ENCODE measurements at places on chromosomes 4 and X.

- no peak for DNase-seq
Measured at GRCh38 chr4:28254003-28254402, 1393.4 kb downstream of the STIM2 start.

DNA sequence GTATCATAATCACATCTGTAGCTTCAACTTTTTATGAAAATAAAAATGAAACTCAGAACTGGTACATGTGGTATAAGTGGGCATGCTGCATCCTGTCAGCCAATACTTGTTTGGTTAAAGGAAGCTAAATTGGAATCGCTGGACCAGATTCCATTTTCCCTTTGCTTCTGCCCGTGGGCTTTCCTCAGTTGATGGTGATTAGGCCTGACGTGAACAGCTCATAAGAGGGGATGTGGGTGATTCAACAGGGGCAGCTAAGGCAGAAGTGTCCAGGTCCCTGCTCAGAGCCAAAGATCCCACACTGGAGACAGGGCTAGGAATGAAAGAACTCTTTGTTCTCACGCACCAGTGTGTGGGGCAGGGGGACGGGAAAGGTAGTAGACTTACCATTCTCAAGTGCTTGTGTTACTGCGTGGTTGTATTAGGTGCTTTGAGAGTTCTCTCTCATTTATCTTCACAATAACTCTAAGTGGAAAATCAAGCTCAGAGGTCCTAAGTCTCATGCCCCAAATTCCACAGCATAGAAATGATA is 63.2 kb upstream of the GUCY1A1 start:
- peak; percentile 85 for DNase-seq

GRCh38 chrX:106730401-106730800 is 3.9 kb downstream of the RNF128 start:
- DNase-seq = no peak

DNA sequence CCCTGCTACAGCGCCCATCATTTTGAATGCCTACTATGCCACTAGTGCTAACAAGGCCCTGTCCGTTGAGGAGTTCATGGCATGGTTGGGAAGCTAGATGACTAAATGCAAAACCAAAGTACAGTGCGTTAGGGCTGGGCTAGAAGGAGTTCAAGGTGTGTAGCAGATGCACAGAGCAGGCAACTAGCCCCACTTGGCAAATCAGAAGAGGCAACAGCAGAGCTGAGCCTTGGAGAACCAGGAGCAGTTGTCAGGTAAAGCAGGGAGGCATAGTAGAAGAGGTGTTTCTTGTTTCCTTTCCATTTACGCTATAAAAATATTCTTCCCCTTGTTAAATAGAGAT is 146.6 kb upstream of the CPEB2 start:
- no peak for DNase-seq

DNA sequence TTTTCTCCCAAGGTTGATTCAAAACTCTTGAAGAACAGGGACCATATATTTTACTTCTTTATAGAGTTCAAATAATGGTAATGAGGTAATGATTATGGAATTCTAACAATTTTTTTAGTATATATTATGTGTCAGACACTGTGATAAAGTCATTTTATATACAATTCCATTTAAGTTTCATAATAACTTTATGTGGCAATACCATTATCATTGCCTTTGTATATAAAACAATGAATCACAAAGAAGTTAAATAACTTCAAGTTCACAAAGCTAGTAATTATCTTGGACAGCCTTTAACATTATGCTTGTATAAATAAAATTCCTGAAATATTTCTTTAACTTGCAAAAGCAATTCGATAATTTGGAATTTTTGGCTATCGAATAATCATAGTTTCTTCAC is 20.6 kb downstream of the MAGEC1 start:
- no peak for DNase-seq

DNA sequence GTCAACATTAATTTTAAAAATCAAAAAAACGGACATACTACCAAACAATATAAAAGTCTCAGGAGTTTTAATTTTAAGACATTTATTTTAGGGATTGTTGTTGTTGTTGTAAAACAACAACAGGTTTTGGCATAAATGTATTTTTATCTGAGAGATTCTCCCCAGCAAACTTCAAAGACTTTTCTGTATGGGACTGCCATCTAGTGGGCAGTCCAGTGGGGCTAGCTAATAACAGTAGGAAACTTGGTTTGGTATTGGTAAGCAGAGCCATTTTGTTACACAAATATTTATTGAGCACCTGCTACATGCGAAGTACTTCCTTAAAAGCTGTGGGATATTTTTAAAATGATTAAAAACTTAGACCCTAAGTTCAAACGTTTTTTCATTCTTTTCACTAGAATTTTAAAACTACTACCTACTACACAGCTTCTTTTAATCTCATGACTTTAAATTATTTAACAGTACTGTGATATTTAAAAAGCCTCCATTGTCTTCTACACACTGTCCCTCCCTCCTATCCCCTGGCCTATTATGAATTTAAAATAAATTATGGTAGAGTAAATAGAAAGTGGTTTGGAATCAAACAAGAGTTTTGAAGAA is 1028.4 kb upstream of the INTU start:
- DNase-seq = no peak

- peak; percentile 51 for DNase-seq
Measured at GRCh38 chr4:65653740-65654361, 16.4 kb downstream of the EPHA5 start.

- no peak for DNase-seq
Measured at GRCh38 chrX:24306440-24306839, 7.4 kb downstream of the SUPT20HL2 start.

DNA sequence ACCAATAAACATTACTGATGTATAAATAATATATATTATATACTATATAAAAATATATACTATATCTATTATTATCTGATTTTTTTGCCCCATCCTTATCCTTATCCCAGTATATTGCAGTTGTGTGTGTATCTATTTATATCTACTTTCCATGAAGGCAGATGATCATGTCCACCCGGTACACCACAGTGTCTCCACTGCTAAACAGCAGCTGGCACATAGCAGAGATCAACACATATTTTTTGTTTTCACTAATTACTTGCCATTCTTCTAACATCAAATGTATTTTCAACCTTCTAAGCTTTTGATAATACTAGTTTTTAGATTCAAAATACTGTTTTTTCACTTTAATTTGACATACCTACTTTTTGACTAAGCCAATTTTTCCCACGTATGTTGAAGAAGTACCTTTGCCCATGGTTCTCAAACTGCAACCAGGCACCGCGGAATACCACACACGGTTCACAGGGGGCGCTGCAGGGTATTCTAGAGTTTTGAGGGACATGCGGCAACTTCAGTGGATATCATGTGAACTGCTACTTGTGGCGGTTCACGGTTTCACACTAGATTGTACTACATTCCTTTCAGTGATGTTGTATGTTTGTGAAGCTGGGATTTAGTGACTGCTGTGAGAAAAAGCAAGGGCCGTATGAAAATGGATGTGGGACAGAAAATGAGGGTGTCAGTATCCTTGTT is 182.5 kb upstream of the NPY2R start:
- peak; percentile 7 for DNase-seq

- no peak for DNase-seq
Measured at GRCh38 chr4:165718660-165719059, 154.4 kb upstream of the TLL1 start.

DNA sequence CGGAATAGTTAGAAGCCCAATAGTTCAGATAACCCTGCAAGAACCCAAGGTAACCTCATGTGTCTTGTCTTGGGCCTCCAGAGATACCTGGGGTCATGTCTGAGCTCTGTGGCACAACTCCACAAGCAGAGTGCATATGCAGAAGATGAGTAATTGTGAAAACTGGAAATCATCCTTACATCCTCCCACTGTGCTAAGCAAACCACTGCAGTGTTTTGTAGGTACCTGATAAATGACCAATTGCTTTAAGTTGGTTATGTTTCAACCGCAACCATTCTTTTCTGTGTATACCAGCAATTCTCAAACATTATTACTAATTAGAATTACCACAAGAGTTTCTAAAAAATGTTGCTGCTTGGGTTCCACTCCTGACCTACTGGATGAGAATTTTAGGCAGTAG is 73.2 kb downstream of the CBLL2 start:
- peak; percentile 61 for DNase-seq

GRCh38 chr4:16257611-16258010 is 31.3 kb upstream of the TAPT1 start:
- DNase-seq = no peak

DNA sequence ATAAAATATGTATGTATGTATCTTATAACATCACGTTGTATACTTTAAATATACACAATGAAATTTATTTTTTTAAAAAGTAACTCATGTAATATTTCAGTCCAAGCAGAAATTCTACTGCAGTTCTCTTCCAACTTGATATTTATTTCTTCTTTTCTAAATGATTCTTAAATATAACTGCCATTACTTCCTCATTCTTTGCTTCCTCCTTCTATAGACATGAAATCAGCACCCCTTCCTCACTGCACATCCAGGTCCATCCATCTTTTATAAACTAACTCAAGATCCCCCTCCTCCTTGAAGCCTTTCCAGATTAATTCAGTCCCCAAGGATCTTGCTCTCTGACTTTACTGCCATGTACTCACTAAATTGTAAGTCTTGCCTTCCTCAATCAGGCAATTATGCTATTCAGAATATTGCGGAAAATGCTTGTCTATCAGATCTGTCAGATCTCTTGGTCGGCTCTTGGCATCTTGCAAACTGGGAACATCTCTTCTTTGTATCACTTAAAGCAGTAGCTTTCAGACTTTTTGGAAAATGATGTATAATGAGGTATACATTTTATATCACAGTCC is 3.7 kb downstream of the GPRIN3 start:
- DNase-seq = no peak

DNA sequence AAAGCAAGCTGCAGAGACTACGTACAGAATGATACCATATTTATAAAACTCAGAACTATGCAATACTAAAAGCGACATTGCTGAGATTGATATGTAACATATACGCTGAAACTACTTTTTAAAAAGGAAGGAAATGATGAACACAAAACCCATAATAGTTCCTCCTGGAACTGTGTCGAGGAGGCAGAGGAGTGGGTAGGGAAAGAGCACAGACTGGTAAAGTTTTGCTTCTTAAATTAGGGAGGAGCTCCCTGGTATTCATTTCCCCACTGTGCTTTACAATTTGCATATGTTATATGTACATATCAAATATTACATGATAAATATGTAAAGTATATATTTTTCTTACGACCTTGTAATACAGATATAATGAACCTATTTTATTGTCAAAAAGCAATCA is 13.9 kb downstream of the UFSP2 start:
- no peak for DNase-seq

- no peak for DNase-seq
Measured at GRCh38 chrX:12953420-12953819, 21.5 kb upstream of the TMSB4X start.

DNA sequence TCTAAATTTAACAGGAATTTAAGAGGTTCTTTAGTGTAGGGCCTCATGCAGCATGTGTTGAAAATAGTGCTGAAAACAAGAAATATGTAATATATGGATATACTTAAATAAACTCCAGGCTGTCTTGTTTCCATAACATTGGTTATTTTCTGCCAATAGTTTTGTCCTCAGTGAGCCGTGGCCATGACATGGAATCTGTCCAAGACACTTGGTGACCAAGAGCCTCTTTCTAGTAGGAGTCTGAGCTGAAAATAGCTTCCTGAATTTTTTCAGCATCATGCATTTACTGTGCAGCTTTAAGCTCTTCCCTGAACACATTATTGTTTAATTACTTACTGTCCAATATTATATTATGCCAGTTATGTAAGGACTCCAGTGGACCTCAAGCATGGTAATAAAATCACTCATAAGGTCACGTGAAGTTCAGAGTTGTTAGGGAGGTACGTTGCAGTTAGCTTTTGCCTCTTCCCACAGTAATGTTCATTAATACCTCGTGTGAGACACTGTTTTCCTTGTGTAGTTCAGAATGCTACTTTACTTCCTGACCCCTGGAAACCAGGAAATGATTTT is 488.2 kb downstream of the GRID2 start:
- DNase-seq = no peak

DNA sequence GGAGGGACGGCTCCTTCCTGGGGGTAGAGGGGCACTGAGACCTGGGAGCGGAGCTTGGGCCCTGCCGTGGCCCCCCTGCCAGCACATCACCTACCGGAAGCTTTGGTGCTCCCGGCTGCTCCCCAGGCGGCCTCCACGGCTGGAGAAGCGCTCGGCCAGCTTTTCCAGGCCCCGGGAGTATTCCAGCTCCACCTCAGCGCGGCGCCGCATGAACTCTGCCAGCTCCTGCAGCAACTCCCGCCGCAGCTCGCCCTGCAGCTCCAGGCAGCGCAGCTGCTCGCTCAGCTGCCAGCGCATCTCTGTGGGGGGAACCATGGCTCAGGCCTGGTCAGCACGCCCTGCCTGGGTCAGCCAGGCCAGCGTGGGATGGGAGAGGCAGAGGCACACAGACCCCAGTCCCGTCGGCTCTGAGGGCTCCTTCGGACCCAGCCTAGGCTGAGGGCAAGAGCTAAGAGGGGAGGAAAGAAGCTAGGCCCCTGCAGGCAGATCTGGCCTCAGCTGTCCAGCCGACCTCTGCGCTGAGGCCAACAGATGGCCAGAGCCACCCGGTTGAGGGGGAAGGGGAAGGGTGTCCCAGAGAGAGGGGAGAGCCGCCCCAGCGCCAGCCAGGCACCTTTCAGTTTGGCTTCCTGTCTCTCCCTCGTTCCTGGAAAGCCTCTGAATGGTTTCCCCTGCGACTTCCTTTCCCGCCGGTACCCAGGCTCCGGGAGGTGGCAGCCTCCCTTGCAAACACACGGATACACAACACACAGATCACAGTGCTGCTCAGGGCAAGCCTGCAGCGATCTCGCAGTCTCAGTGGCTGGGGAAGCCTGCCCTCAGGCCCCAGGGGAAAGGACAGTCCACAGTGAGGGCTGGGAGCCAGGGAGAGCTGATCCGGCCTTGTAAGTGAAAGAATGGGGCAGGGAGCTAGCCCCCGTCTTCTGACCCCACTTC is 4.3 kb downstream of the ARHGAP4 start:
- no peak for DNase-seq

- peak; percentile 52 for DNase-seq
Measured at GRCh38 chrX:45743081-45743533, 542.4 kb upstream of the DIPK2B start.

DNA sequence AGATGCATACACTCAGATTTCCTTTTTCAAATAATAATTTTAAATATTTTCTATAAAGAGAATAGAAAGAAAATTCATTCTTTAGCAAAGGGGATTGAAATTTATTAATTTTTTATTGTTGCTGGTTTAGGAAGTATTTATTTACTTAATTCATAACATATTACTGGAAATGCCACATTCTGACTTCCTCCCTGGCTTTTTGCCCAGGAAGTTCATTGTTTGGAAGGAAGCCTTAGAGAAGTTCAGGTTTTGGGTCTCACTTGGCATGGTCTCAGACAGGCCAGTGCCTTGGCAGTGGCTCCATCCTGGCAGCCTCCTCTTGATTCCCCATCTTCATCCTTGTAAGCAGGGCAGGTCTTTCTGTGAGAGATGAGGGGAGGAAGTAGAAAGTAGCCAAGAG is 50.5 kb downstream of the IL15 start:
- DNase-seq = no peak

- peak; percentile 6 for DNase-seq
Measured at GRCh38 chr4:163776957-163777356, 282.5 kb downstream of the TMA16 start.

Measured in astrocyte (in vitro differentiated cells and primary cell).